Activated T-cell treated with anti-CD3 and anti-CD28 coated beads for 1 hour (primary cell): ENCODE measurements at places on chromosomes 7 and 10.

DNA sequence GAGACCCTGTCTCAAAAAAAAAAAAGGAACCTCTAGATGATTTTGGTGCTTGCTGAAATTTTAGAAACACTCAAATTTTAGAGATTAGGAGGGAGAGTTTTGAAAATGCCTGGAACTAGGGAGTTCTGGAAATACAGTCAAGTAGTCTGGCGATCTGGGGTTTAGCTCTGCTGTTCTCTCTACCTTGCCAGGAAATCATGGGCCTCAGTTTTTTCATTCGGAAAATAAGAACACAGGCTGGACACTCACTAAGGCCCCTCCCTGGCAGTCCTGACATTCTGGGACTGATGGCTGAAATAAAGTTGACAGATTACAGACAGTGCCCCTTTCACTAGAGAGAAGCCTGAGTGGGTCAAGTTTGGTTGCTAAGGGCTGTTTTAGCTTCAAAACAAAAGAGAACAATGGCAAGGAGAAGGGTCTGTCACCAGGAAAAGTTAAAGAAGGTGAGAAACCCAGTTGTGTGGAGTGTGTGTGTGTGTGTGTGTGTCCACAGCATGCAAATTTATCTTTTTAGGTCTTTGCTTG, 25.0 kb upstream of the CALN1 start:
- DNase-seq = no peak

- DNase-seq = no peak
Measured at GRCh38 chr7:42661312-42661711, 250.6 kb downstream of the C7orf25 start.

- DNase-seq = no peak
Measured at GRCh38 chr10:31749981-31750840, 178.4 kb downstream of the ARHGAP12 start.

- no peak for DNase-seq
Measured at GRCh38 chr10:51288511-51288910, 214.2 kb downstream of the PRKG1 start.

DNA sequence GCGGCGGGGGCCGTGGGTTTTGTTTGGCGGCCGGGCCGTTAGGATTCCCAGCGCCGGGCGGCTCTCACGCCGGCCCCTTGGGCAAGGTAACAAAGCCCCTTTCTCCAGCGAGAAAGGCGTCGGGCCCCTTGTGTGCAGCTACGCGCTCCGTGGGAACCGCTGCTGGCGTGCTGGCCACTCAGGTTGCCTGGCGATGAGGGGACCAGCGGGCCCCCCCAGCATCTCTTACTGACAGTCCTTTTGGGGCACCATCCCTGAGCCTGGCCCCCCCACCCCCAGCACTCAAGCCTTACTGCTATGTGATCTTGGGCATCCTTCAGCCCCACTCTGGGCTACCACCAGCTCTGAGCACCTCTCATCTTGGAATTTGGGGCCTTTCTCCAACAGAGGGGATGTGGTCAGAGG, 1.8 kb downstream of the LFNG start:
- DNase-seq = no peak

DNA sequence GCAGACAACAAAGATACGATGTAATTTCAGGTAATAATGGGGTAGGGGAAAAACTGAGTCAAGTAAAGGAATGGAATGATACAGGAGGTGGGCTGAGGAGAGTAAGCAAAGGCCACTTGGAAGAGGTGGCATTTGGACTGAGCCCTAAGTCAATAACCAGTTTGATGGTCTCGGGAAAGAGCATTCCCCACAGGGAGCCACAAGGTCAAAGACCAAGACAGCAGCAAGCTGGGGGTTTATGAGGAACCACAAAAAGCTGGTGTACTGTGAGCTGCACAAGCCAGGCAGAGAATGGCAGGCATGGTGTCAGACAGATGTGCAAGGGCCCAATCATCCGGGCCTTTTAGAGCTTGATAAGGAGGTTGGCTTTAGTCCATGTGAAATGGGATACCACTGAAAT, 98.7 kb downstream of the NOC3L start:
- no peak for DNase-seq

DNA sequence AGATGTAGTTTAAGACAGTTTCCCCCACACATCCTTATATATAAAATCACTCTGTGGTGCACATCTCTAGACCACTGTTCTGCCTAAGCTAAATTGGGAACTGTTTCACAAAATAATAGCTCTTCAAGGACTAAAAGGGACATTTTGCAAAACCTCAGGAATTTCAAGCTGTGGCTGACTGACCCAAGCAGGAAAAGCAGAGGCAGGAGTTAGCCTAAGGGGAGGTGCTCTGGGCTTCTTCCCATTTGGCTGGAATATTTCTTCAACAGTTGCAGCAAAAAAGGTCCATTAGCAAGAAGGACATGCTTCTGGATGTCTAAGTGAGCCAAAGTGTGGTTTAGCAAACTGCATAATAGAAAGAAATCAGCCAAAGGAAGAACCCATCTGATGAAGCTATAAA, 551.2 kb upstream of the ANKRD30A start:
- no peak for DNase-seq

- no peak for DNase-seq
Measured at GRCh38 chr10:52568309-52568708, 204.3 kb downstream of the MBL2 start.

DNA sequence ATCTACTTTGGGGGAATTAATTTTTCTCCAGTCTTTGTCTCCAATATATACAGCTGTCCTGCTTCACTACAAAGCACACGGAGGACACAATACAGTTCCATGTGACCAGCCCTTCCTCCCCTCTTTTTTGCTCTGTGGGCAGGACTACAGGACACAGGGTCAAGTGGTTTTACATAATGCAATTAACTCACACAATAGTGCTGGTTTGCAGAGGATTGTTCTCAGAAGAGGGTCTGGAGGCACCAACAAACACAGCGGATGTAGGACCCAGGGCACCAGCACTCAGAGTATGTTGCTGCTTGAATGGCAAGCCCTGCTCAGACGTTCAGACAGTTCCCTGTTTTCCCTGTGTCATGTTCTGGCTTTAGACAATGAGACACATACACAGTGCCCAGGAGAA, 52.0 kb upstream of the NPTX2 start:
- no peak for DNase-seq

- no peak for DNase-seq
Measured at GRCh38 chr10:101580486-101581399, 7.3 kb downstream of the POLL start.

DNA sequence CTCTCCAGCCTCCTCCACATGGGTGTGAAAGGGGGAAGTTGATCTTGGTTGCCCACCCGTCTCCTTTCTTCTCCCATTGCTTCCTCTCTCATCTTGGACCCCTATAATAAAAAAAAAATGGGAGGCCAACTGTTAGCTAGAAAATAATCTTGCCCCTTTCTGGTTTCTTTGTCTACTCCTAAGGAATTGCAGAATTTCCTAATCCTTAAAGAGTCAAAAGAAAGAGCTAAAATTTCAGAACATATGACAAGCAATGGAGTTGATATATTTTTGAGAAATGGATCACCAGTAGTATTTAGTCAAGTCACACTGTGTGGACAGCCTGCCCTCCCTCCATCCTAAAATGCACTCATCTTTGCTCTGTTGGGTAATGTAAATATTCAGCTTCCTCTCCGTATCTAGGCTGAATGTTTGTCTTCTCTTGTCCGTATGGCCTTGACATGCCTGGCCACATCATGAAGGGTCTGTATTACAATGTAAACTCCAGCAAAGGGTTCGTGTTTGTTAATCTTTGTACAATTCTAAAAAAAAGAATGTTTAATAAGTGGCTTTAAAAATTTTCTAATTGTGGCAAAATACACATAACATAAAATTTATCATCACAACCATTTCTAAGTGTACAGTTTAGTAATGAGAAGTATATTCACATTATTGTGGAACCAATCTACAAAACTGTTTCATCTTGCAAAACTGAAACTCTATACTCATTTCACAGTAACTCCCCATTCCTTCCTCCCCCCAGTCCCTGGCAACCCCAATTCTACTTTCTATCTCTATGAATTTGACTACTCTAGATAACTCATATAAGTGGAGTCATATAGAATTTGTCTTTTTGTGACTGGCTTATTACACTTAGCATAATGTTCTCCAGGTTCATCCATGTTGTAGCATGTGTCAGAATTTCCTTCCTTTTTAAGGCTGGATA, 71.5 kb downstream of the ZNF92 start:
- no peak for DNase-seq

DNA sequence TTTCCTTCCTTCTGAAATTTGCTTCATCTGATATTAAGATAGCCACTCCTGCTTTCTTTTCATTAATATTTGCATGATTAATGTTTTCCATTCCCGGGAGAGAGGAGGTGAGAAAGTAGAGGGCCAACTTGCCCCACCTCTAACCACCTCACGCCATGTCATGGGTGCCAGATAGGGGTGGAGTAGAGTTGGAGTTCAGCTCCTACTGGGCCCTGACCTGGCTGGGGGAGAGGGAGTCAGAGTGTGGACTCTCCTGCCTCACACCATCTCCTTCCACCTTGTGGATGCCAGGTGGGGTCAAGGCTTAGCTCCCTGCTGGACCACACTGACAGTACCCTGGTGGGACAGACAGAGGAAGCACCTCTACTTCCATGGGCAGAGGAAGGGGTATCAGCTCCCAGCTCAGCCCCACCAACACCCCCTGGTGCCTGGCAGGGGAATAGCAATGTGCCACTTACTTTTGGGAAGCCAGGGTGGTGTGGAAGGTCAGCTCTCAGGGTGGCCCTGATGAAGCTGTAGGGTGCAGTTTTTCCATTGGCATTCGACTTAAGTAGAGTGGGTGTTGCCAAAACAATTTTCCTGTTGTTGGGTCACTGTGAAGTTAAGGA, 28.0 kb downstream of the CHST12 start:
- DNase-seq = peak; percentile 22

DNA sequence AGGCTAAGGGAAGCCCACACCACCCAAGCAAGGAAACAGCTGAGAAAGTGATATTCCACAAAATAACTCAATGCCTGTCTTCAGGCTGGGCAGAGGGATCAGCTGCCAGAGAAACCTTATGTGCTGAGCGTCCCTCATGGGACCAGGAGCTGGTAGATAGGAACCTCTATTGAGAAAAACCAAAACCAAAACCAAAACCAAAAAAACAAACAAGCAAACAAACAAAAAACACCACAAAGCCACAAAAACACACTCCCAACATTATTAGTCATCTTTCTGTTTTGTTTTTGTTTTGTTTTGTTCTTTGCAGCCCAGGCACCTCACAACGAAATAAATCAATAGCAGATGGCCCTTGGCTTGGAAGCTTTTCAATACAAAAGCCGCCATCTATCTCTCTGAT, 760.8 kb upstream of the CELF2 start:
- no peak for DNase-seq

- no peak for DNase-seq
Measured at GRCh38 chr7:130695840-130696239, 9.5 kb upstream of the TSGA13 start.

DNA sequence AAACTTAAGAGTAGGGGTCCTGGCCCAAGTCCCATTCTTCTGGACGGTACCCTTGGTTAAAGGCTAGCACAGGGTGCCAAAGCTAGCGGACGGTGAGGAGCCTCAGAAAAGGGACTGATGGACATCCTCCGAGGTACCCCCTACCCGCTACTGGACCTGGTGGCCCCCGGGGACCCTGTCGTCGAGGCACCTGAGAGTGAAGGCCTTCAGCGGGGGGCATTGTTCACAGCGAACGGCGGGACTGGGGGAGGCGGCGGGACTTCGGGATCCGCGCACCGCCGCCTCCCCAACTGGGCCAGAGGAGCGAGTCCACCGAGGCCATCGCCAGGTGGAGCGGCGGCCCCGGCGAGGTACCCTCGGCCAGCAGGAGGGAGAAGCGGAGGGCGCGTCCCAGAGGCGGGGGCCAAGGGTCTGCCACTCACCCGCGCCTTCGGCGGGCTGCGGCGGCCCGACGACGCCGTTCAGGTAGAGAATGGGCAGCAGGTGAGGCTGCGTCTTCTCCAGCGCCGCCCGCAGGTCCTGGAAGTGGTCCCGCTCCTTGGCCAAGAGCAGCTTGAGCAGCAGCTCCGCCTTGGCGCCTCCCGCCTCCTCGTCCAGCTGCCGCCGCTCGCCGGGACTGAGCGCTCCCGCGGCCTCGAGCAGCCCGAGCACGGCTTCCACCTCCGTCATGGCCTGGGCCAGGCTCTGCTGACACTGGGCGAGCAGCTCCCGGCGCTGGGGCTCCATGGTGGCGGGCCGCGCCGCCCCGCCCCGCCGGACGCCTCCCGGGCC, 575 bp downstream of the DLG5 start:
- no peak for DNase-seq

GRCh38 chr7:88218429-88218745, 1.5 kb downstream of the SRI start:
- DNase-seq = no peak

- no peak for DNase-seq
Measured at GRCh38 chr10:122475100-122475499, 13.7 kb downstream of the HTRA1 start.

GRCh38 chr7:141202535-141202934, 128.7 kb downstream of the TMEM178B start:
- DNase-seq = no peak

GRCh38 chr10:58735087-58735486, 222.4 kb downstream of the BICC1 start:
- no peak for DNase-seq

DNA sequence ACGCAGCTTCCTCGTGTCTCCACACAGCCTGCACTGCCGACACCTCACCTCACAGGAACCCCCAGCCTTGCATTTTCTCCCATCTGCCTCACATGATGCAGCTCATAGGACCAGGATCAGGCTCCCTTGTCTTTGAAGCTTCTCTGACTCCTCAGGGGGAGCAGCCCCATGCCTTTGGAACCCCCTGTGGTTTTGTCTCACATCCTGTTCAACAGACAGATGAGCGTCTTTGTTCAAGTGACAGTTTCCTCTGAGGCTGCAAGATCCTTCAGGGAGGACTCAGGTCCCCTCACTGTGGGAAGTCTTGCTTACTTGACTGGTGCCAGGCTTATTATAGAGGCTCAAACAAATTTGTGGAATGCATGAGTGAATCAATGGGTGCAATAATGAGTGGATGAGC, 667.1 kb downstream of the INHBA start:
- DNase-seq = no peak

DNA sequence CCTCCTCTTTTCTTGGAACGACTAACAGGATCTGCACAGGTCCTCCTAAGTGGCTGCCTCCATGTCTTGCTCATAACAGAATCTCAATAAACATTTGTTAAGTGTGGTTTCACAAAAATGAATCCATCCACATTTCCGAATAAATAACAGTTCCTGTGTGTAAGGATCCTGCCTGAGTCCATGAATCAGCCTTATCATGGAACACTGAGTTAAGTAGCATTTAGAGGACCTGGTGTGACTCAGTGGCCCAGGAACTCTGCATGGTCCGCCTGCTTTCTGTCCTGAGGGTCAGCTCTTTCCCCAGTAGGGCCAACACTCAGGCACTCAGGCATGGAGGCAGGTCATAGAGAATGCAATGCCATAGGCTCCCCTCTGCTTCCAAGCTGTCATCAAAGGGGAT, 15.8 kb upstream of the C10orf90 start:
- DNase-seq = no peak

GRCh38 chr7:45268013-45268412, 110.4 kb downstream of the RAMP3 start:
- DNase-seq = no peak

DNA sequence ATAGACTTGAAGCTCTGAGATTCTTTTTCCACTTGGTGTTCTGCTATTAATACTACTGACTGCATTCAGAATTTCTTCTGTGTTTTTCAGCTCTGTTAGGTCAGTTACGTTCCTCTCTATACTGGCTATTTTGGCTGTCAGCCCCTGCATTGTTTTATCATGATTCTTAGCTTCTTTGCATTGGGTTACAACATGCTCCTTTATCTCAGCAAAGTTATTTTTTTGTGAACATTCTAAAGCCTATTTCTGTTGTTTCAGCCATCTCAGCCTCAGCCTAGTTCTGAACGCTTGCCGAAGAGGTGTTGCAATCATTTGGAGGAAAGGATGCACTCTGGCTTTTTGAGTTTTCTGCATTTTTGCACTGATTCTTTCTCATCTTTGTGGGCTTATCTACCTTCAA, 201.5 kb upstream of the GNAI1 start:
- DNase-seq = no peak

GRCh38 chr7:143439866-143440265, 3.4 kb upstream of the TAS2R60 start:
- no peak for DNase-seq
